ENCODE measurements at places on chromosomes 4 and X. TPM values are rescaled to one million over a fixed set of nuclear protein-coding genes. Genes with fewer than 3 reads are reported as not detected.

GRCh38 chr4:148016063-148016637, 284.3 kb downstream of the ARHGAP10 start:
- no peak overlapping the region for H3K4me3 ChIP-seq
- peaks cover 4% of the 10 kb centered on the region for H3K36me3 ChIP-seq
- DNase-seq = no peak
- H3K27ac ChIP-seq = no peak overlapping the region
- H3K4me1 ChIP-seq = peaks cover 4% of the 10 kb centered on the region

DNA sequence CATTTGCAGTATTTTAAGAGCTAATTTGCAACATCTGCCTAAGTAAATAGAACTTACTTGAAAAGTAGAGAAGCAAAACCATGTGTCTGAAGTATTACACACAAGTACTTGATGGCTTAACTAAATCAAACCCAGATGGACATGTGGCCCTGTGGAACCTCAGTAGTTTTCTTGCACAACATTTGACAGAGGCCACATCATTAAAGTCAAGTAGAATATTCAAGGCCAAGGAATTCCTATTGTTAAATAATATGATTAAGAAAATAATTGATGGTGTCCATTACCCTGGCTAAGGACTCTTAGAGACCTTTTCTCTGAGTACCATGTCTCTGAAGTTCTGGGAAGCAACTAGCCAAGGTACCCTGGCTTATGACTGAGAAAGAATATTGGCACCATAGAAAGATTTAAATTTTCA, 135.4 kb upstream of the OTUD4 start:
- no peak for DNase-seq
- H3K4me3 ChIP-seq = no peak overlapping the region
- H3K36me3 ChIP-seq = no peaks in the 10 kb centered on the region
- no peaks in the 10 kb centered on the region for H3K27me3 ChIP-seq
- no peak overlapping the region for H3K27ac ChIP-seq

GRCh38 chr4:30801876-30802275, 81.7 kb downstream of the PCDH7 start:
- no peak overlapping the region for H3K4me3 ChIP-seq
- no peak overlapping the region for H3K27ac ChIP-seq
- H3K4me1 ChIP-seq = no peaks in the 10 kb centered on the region
- H3K36me3 ChIP-seq = peaks cover 41% of the 10 kb centered on the region
- no peaks in the 10 kb centered on the region for H3K27me3 ChIP-seq

DNA sequence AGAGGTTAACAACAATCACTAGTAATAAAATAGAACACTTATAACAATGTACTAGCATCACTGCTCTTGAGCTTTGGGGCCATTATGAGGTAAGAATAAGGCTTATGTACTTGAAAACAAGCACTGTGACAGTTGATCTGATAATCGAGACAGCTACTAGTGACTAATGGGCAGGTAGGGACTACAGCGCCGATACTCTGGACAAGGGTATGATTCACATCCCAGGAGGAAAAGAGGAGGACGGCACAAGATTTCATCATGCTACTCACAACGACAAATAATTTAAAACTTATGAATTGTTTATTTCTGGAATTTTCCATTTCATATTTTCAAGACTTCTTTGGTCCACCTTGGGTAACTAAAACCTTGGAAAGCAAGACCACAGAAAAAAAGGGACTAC, 62.3 kb downstream of the FAM184B start:
- no peak overlapping the region for H3K4me3 ChIP-seq
- peaks cover 4% of the 10 kb centered on the region for H3K27me3 ChIP-seq
- no peak for DNase-seq

GRCh38 chr4:113141901-113142346, 92.5 kb downstream of the ANK2 start:
- H3K4me1 ChIP-seq = peaks cover 33% of the 10 kb centered on the region
- H3K36me3 ChIP-seq = no peaks in the 10 kb centered on the region
- DNase-seq = no peak
- H3K27ac ChIP-seq = peak overlapping the region; percentile 9
- no peak overlapping the region for H3K4me3 ChIP-seq

DNA sequence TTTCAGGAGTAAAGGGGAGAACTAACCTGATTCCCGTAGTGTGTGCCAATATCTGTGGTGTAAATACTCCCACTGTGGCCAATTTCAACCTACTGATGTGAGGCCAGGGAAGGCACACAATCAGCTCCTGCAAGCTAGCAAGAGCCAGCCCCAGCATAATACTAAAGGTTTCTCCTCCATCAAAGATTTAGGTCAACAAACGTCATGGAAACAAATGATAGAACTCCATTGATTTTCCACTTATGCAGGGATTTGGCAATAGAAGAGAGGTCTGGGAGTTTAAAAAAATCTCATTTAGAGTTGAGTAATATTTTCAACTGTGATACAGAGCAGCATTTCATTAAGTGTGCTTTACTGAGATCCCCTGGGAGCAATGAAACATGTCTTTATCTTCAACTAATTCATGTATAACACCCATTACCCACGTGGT, 15.8 kb upstream of the VEGFD start:
- H3K27me3 ChIP-seq = no peaks in the 10 kb centered on the region
- H3K36me3 ChIP-seq = peaks cover 4% of the 10 kb centered on the region
- no peak for DNase-seq
- H3K4me3 ChIP-seq = no peak overlapping the region
- no peak overlapping the region for H3K27ac ChIP-seq
- peaks cover 14% of the 10 kb centered on the region for H3K4me1 ChIP-seq

DNA sequence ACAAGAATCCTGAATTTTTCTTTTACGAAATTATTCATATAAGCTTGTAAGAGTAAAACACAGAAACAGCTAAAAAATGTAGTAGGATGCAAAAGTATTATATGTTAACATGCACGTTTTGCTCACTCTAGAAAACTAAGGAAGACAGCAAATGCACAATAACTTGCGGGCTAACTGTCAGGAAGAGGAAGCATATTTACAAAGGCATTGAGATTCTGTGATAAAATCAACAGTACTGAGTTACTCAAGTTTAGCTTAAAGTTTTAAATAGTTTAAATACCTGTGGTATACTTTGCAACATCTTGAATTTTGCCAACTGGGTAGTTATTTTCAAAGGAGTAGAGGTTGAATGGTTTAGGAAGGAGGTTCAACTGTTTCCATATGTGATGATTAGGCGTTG, 37.0 kb downstream of the SH2D1A start:
- H3K36me3 ChIP-seq = no peaks in the 10 kb centered on the region
- peaks cover 7% of the 10 kb centered on the region for H3K27me3 ChIP-seq
- H3K4me1 ChIP-seq = peaks cover 5% of the 10 kb centered on the region
- no peak for DNase-seq

DNA sequence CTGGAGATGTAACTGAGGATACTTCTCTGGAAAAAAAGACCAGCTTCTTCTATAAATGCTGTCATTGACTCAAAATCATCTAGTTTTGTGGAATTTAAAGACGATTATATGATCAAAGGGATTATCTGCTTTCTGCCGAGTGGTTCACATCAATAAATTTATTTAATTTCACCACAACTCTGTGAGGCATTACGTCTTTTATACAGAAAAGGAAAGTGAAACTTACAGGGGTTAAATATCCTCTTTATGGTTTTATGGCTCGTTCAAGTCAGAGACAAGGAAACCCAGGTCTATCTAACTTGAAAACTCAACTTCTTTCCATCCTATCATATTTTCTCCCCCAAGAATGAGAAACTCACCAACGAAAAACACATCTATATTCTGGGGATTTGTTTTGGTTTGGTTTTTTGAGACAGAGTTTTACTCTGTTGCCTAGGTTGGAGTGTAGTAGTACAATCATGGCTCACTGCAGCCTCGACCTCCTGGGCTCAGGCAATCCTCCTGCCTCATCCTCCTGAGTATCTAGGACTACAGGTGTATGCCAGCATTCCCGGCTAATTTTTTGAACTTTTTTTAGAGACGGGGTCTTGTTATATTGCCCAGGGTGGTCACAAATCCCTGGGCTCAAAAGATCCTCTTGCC, 377.9 kb upstream of the EMCN start:
- no peak overlapping the region for H3K27ac ChIP-seq
- H3K27me3 ChIP-seq = no peaks in the 10 kb centered on the region
- H3K36me3 ChIP-seq = no peaks in the 10 kb centered on the region
- no peak overlapping the region for H3K4me3 ChIP-seq
- DNase-seq = no peak

- no peak for DNase-seq
- no peaks in the 10 kb centered on the region for H3K4me1 ChIP-seq
- H3K27ac ChIP-seq = no peak overlapping the region
- peaks cover 5% of the 10 kb centered on the region for H3K27me3 ChIP-seq
- no peaks in the 10 kb centered on the region for H3K36me3 ChIP-seq
These were observed 77.1 kb upstream of the LSM6 start for GRCh38 chr4:146098397-146098796.

- H3K36me3 ChIP-seq = no peaks in the 10 kb centered on the region
- H3K4me1 ChIP-seq = peaks cover 23% of the 10 kb centered on the region
- no peak overlapping the region for H3K4me3 ChIP-seq
- H3K27ac ChIP-seq = no peak overlapping the region
- DNase-seq = no peak
These were observed 152.8 kb downstream of the ENPP6 start for GRCh38 chr4:184064877-184065276.

DNA sequence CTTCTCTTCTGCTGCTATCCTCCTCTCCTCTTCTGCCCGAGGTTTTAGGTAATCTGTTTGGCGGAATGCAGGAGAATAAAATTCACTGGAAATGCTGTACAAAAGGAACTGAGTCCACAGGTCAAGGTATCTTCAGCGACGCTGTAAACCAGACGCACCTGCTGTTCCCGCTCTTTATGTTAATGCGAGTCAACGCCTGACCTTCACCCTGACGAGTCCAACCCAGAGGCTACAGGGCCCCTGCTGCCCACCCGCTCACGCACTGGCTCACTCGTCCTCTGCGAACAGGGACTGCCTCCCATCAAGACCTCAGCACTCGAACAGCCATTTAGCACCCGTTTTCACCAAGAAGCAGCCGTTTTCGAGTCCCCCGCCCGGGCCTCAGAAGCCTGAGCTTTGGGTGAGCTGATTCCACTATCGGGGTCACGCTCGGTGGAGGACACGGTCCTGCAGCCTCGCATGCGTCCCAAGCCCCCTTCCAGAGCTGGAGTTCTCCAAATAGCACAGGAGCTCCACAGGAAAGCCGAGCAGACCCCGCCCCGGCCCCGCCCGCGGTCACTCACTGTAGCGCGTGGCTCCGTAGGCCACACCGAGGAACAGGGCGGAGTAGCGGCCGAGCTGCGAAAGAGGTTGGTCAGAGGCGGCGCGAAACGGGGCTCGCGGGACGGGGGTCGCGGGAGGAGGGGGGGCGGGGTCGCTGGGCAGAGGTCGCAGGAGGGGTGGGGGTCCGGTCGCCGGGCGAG, 556 bp downstream of the ATP5ME start:
- H3K4me1 ChIP-seq = peaks cover 5% of the 10 kb centered on the region
- no peak for DNase-seq
- H3K27ac ChIP-seq = peak overlapping the region; percentile 83
- H3K36me3 ChIP-seq = peaks cover 8% of the 10 kb centered on the region

The ANKRD50 gene
- 18.6 TPM for total RNA-seq

The POLA1 gene
- total RNA-seq = 22.8 TPM

The MAGEB1 gene
- total RNA-seq = not detected

Data from type B pancreatic cell (in vitro differentiated cells).